CD4-positive, alpha-beta T cell treated with Interleukin-2 at 100 ng/mL for 4 hours (primary cell): ENCODE measurements at places on chromosomes 6 and 20.
A peak's percentile ranks its signal among the peaks of the same experiment; 100 is the strongest.

- no peak for DNase-seq
These were observed 99.0 kb downstream of the PLCB1 start for GRCh38 chr20:8231038-8231437.

GRCh38 chr6:137816133-137816579 lies 50.9 kb upstream of the TNFAIP3 start:
- no peak for DNase-seq

GRCh38 chr20:32702706-32703425 lies 29.1 kb upstream of the C20orf203 start:
- no peak for DNase-seq

DNA sequence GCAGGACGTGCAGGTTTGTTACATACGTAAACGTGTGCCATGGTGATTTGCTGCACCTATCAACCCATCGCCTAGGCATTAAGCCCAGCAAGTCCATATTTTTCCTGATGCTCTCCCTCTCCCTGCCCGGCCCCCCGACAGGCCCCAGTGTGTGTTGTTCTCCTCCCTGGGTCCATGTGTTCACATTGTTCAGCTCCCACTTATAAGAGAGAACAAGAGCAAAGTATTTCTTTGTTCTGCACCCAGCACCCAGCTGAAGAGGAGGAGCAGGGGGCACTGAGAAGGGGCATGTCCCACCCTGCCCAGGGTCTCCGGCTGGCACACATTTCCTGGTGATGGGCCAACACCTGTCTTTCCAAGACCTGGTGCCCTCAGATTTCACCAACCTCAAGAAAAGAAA lies 251.1 kb upstream of the ARID1B start:
- no peak for DNase-seq

DNA sequence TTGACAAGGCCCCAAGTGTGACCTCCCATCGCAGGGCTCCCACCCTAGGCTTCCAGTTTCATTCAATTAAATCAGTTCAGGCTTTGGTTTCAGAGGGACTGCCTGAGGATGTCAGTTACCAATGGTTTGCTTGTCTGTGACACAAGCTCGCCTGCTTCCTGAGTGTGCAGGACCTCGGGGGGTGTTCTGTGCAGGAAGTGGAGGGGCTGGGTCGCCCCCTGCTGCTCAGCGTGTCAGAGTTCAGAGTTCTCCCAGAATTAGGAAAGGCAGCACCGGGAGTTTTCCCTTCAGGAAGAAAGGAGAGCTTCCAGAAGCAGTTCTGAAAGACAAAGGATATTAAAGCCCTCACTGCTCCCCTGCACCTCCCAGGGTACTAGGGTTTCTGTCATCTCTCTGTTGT lies 50.8 kb upstream of the TGM3 start:
- no peak for DNase-seq

GRCh38 chr20:8602389-8603116 lies 466.3 kb upstream of the PLCB4 start:
- no peak for DNase-seq

DNA sequence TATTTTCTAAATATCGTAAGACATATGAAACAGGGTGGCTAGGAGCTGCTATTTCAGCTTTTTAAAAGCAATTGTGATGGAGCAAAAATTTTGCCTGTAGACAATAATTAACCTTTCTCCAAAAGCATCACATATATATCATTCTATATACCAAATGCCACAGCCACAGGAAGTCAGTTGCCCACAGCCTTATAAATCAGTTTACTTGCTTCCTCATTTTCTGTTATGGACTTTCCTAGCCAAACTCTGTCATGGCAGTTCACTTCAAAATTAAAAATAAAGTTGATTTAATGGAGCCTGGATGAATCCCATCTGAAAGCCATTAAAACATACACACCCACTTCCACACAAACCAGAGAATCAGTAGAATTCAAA lies 93.4 kb upstream of the NHSL1 start:
- no peak for DNase-seq

DNA sequence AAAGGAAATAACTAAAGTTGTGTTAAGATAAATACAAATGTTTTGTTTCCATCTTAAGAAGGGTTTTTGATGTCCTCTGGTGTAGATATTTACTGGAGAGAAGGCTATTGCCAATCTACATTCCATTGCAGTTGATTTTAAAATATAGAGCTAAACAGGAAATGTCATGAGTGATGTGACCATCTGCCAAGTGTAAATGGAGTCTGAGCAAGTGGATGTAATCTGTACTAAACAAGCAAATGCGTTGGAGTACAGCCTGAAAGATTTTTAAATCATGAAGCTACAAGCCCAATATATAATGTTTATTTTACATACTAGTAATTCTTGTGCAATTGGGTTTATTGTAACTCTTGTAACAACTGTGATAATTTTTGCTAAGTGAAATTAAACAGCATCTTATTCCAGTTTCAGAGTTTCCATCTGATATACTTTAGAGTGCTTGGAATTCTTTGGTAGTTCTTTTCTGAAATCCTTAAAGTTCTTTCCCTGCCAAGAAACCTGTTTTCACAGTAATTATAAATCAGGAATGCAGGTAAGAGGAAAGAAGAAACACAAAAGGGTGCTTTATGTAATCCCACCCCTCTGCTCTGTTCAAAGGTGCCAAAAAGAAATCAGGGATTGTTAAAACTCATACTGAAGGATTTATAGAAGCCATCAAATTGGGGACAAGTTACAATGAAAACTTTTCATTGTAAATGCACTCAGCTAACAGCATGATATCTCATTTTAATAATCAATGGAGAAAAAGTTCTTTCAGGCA lies 47.2 kb upstream of the FLRT3 start:
- no peak for DNase-seq

GRCh38 chr6:227074-227782 lies 65.1 kb upstream of the DUSP22 start:
- DNase-seq, result no peak

- no peak for DNase-seq
These were observed 13.0 kb downstream of the GNAS-AS1 start for GRCh38 chr20:58837717-58838116.

DNA sequence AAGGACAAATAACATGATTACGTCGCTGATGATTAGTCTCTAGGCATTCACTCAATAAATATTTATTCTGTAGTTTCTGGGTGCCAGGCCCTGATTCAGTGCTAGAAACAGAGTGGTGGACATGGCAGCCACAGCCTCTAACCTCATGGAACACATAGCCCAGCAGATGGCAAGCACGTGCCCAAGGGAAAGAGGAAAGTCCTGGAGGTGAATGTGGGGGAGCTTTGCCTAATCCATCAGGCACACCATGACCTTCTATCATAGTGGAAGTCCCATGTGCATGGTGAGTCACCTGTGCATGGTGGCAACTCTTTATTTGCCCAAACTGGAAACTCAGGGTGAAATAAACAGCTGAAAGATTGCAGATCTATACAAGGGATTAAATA lies 143.0 kb upstream of the TNFAIP3 start:
- no peak for DNase-seq

DNA sequence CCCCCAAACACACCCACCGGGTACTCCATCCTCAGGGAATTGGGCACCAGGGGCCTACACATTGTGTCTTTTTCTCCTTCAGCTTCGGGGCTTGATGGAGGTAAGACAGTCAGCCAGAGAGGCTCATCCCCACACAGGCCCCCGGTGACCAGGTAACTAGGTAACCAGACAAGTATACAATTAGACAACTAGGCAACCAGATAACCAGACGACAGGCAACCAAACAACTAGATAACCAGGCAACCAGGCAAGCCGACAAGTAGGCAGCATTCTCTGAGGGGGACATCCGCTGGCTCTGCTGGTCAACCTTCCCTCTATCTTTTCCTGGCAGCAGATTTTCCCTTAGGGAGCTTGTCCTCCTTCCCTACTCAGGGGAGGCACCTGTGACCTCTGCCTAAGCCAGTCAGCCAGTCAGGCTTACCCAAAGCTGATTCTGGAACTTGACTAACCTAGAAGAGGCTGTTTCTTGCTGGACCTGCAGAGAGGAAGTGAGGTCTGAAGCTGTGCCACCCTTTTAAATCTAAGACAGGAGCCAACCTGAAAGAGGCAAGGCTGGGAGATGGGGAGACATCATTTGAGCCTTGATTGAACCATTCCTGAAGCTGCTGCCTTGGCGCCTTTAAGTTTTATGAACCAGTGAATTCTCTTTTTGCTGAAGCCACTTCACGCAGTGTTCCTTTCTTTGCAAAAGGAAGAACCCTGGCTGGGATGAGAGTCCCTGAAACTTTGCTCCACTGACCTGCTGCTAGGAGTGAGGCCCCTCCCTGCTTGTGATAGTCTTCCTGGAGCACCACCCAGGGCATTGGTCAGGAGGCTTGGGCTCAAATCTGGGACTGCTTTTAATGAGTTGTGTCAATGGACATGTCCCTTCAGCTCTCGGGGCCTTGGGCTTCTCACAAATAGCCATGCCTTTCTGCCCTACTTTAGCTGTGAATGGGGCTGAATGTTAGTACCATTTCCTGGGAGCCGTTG lies 96.4 kb upstream of the RNF24 start:
- no peak for DNase-seq

DNA sequence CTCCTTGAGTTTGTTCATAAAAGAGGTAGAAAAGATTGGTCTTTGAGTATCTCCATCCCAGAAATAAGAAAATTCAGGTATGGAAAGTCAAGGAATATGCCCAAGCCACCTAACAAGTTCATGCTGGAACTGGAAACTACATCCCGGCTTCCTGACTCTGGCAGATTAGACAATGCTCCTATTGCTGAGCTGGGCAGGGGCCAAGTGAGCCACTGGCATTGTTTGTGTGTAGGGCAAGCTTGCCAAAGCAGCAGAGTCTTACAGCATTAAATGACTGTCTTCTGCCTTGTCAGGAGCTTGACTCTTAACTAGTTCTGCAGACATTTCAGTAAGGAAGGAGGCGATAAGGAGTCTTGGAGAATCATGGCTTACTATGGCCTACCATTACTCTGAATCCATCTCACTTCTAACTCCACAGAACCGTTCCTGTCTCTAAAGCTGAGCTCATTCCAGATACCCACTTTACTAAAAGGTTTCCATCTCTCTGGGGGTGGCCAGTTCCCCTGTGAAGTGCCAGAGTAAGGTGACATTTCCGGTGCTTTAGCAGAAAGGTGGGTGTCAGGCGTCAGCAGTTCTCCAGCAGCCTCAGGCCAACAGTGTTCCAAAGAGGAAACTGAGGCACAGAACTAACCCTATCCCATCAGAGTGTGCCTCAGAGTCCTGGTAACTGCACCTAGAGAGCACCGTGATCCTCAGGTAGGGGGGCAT lies 30.1 kb downstream of the PRDM1 start:
- DNase-seq, result no peak

- DNase-seq, result peak; percentile 64
These were observed 25.6 kb downstream of the WRNIP1 start for GRCh38 chr6:2790588-2791449.

GRCh38 chr20:4455301-4455701 lies 266.4 kb upstream of the PRND start:
- DNase-seq, result no peak
